ENCODE measurements at places on chromosomes 4 and X. TPM values are rescaled to one million over a fixed set of nuclear protein-coding genes. Genes with fewer than 3 reads are reported as not detected.

Gene S100P
- total RNA-seq: not detected

Gene GBA3
- not detected for total RNA-seq

Gene PCYT1B
- total RNA-seq: 0.84 TPM

Gene ADH1A
- not detected for total RNA-seq

DNA sequence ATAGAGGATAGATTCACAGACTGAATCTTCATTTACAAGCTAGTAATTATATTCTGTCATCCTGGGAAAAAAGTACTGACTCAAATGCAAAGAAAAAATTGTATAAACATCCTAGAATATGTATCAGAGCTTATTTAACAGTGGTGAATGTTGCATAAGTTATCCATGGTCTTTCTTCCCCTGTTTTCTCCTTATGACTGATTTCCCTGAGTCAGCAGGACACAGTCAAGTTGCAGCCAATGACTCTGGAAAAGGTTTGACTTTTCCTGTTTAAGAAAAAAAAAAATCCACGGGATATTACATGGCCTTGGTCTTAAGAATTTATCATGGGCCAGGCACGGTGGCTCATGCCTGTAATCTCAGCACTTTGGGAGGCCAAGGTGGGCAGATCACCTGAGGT lies 36.5 kb downstream of the INPP4B start:
- DNase-seq: no peak

DNA sequence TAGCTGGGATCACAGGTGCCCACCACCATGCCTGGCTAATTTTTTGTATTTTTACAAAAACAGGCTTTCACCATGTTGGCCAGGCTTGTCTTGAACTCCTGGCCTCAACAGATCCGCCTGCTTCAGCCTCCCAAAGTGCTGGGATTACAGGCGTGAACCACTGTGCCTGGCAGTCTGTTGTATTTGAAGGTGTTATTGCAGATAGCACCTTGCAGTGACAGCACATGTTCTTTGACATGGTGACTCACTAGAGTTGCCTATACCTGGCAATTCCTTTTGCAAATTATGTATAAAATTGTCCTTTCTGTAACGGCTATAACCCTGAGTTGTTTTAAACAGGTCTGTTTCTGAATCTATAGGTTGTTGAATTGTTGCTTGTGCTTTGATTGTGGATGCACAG lies 7.9 kb downstream of the OGT start:
- DNase-seq: no peak

- peak; percentile 56 for DNase-seq
Observed at GRCh38 chrX:56232221-56233082, at the start of gene KLF8. Gene KLF8 (plus strand): TSS chrX:56232356. CDS start chrX:56233335, 979 bp downstream.

GRCh38 chrX:103464072-103464773 lies 55.1 kb downstream of the RAB40A start:
- DNase-seq: peak; percentile 29

DNA sequence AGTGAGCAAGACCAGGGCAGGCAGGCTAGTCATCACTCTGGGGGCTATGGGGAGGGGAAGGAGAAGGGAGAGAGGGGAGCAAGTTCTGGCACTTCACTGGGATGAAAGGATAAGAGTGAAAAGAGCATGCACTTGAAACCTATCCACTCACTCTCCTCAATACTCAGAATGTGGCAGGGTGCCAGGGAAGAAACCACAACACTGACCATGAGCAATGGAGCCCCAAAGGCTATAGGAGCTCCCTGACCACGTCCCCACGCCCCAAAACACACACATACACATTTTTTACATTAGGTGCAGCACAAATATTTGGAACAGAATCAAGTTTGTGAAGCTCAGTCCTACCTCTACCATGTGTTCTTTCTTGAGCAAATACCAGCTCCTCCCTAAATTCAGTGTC lies 132.2 kb downstream of the IDS start:
- peak; percentile 72 for DNase-seq
